CD4-positive, alpha-beta T cell treated with Interleukin-6 at 100 ng/mL for 8 hours (primary cell): ENCODE measurements at places on chromosomes 7 and 10.

- no peak for DNase-seq
Measured at GRCh38 chr7:2247141-2247995, 5.3 kb downstream of the NUDT1 start.

DNA sequence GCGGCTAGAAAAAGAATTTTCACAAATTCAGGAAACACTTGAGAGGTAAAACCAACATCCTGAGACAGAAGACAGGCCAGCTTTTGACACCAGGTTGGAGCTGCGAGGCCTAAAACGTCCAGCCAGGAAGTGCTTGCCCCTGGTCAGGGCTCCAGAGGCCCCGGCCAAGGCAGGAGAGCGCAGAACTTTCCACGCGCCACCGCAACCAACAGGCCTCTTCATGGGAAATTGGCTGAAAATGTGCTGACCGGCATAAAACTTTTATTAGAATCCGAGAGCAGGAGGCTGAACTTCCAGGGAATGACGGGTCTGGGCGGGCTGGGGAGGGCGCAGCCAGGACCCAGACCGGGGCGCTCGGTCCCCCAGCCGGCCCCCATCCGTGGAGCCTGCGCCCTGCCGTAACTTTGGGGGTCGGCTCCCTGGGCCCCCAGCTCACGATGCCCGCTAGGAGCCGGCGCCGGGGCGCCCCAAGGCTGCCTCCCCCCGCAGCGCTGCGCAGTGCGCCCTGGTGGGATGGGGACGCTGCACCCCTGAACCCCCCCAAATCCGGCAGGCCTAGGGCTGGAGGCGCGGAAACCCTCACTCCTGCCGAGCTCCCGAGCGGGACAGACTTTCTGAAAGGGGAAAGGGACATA, 414.0 kb upstream of the MKI67 start:
- no peak for DNase-seq

GRCh38 chr7:122528879-122529481, 169.9 kb downstream of the RNF133 start:
- DNase-seq, result no peak

- DNase-seq, result no peak
Measured at GRCh38 chr7:2860627-2861133, 16.6 kb upstream of the GNA12 start.

GRCh38 chr10:83489161-83489560, 650.1 kb upstream of the GHITM start:
- no peak for DNase-seq

- no peak for DNase-seq
Measured at GRCh38 chr7:135573541-135573940, 15.8 kb downstream of the NUP205 start.

DNA sequence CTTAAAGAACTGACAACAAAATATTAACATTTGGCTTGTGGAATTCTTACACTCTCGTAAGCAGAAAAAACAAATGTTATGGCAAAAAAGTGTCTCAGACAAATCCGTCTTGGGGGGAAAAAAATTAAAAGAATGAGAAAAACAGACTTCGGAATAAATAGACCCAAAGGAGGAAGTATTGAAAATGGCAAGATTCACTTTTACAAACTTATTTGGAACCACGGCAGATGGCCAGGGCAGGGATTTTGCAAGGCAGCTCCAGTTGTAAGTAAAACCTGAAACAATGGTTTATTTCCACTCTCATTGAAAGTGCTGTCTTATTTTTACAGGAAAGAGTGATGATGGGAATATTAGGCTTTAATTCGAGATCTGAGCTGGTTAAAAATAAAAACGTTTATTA, 1.5 kb upstream of the ZNF438 start:
- DNase-seq, result no peak
